ENCODE measurements at places on chromosomes 12 and 14. TPM values are rescaled to one million over a fixed set of nuclear protein-coding genes. Genes with fewer than 3 reads are reported as not detected.

Gene JKAMP
- 23.5 TPM for total RNA-seq

Gene PCNX1
- 35.2 TPM for total RNA-seq

Gene ANKS1B
- 1.6 TPM for total RNA-seq

- no peaks in the 10 kb centered on the region for H3K36me3 ChIP-seq
- H3K4me1 ChIP-seq: no peaks in the 10 kb centered on the region
- H3K27ac ChIP-seq: no peak overlapping the region
- no peak overlapping the region for H3K4me3 ChIP-seq
- no peaks in the 10 kb centered on the region for H3K27me3 ChIP-seq
Measured at GRCh38 chr14:62304257-62304656, 542.0 kb downstream of the SNAPC1 start.

DNA sequence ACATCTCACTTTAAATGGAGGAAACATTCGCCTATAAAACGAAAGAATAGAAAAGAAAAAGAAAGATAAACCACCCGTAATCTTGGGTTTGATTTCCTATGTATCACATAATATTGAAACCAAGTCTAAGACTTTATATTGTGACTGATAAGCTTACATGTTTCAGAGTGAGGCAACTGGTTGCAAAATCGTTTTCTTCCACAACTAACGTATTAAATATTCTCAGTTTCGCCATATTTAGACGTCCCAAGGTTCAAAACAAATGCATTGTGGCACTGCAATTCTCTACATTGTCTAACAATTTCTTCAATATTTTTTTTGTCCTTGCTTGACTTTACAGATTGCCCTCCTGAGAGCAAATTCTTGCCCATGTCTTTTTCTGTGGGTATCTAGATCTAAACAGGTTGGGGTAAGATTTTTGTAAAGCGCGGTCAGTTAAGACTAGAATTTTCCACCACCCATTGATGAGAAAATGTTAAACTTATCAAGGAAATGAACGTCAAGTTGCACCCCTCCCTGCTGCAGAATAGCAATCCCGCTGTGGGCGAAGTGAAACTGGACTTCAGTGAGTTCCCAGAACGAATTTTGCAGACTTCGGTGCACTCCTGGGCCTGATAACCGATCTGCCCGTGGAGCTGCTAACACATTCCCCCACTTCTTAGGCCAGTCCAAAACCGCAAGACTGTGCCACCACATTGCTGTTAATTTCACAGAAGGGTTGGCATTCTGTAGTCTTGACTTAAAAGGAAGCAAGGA is 2.7 kb downstream of the TBX3 start:
- H3K4me1 ChIP-seq: peaks cover 80% of the 10 kb centered on the region
- H3K27ac ChIP-seq: peak overlapping the region; percentile 96
- H3K4me3 ChIP-seq: peak overlapping the region; percentile 78
- DNase-seq: no peak
- H3K27me3 ChIP-seq: peaks cover 15% of the 10 kb centered on the region
- H3K36me3 ChIP-seq: peaks cover 35% of the 10 kb centered on the region

DNA sequence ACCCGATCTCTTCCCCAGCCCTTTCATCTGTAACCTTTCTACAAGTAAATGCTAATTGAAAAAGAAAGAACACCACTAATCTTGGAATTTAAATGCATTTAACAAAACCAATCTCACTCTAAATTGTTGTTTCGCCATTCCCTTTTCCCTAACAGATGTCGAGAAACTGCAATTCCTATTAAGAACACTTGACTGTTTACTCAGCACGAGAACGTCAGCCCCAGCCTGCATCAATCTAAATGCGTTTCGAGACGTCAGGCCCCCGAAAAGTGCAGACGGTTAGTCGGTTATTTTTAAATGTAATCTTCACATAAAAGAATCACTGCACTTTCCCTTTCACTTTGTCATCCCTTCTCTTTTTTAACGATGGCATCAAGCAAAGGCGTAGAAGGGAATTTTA is 837.6 kb downstream of the VRK1 start:
- H3K27ac ChIP-seq: no peak overlapping the region
- no peaks in the 10 kb centered on the region for H3K4me1 ChIP-seq
- DNase-seq: no peak
- H3K27me3 ChIP-seq: peaks cover 56% of the 10 kb centered on the region

DNA sequence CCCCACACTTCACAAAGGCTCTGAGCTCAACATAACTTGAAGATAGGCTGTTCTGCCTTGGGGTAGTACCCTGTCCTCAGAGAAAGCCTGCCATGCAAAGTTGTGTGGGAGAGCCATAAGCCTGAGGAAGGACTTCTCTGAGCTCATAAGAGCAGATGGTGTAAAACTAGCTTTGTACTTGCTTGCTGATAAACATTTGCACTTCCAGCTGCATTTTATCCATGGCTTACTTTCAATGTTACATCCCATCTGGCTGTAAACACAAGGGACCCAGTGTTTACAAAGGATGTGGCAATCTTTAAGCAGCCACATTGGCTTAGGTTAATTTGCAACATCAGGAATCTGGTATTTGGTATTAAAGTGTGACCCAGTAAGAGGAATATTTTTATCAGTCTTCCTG is 258.1 kb downstream of the IPO8 start:
- H3K27ac ChIP-seq: peak overlapping the region; percentile 64
- H3K4me1 ChIP-seq: peaks cover 12% of the 10 kb centered on the region
- H3K27me3 ChIP-seq: no peaks in the 10 kb centered on the region
- H3K4me3 ChIP-seq: no peak overlapping the region
- H3K36me3 ChIP-seq: no peaks in the 10 kb centered on the region
- DNase-seq: no peak

- no peaks in the 10 kb centered on the region for H3K36me3 ChIP-seq
- H3K27ac ChIP-seq: peak overlapping the region; percentile 65
- H3K27me3 ChIP-seq: no peaks in the 10 kb centered on the region
- H3K4me3 ChIP-seq: no peak overlapping the region
Measured at GRCh38 chr14:49971156-49972130, 78.6 kb downstream of the ARF6 start.

Measured in left ventricle myocardium inferior (tissue), 1 donor.